ENCODE measurements at places on chromosomes 7 and 10.
A peak's percentile ranks its signal among the peaks of the same experiment; 100 is the strongest.

DNA sequence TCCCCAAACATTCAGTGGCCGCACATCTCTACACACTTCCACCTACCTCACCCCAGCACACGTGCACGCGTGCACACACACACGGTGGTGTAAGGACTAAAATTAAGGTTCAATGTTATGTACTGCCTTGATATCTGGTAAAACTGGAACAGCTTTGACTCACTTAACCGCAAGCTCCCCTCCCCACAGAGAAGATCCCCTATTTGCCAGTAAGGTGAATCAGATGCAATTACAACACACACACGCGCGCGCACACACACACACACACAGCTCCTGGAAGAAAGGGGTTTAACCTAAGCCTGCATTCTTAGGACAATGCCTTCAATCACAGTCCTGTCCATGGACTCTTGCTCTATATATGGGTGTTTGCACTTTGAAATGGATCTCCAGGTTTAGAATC is 25.5 kb upstream of the VPS41 start:
- no peak for DNase-seq

DNA sequence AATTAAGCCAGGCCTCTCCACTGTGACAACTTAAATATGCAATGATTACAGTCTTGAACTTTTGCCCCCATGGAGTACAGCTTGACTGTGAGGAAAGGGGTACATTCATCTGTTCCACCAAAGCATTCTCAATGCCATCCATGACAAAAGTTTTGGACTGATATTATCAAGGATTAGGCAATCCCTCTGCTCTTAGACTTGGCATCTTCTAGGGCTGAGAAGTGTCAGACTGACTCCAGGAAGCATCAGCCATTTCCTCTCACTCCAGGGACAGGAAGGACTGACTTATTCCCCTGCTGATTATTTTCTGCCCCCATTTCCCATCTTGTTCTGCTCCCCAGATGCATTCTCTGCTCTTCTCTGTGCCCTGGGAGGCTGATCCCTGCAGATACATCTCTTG is 69.7 kb downstream of the ZNF365 start:
- DNase-seq: no peak

GRCh38 chr10:59373071-59373470 is 10.7 kb upstream of the FAM13C start:
- DNase-seq: no peak

DNA sequence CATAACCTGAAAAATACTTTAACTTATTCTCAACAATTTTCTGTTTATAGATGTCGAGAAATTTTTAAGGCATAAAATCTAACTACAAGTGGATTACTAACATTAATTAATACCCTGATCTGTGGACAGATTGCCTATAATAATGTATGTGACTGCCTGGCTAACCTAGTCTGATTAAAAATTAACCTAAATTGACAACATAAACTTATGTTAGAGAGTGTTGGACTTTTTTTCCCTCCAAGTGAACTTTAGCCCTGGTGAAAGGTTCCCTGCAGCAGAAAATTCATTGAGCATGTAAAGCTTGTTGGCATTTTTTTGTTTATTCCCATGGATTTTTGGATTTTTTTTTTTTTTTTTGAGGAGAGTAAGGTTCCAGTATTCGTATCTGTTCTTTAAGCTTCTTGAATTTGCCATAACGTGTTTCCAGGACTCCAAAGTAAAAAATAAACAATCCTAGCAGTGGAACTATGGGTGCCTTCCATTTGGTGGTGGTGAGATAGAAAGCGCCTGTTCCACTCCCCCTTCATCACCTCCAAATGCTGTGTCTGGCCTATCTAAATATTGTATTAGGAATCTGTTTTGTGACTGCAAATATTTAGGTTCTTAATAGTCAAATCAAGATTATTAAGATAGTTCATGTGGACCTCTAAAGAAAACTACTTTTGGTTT is 36.1 kb downstream of the NET1 start:
- no peak for DNase-seq

DNA sequence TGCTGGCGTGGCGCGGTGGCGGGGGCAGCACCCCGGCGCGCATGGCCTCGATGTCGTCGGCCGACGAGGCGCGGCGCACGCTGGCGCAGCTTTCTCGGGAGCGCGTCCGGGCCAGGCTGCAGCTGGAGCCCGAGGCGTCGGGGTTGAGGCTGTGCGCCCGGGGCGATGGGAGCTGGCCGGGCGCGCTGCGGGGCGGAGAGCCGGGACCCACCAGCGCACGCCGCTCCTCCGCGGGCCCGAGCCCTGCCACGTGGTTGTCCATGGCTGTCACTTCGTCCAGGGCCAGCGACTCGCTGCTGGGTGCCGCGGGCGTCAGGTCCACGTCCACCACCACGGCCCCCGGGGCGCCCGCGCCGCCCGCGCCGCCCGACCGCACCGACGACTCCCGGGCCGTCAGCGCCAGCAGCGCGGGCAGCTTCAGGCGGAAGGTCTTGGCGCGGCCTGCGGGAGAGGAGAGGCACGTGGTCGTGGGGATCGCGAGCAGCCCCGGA is 20.0 kb downstream of the KCNH2 start:
- DNase-seq: no peak

DNA sequence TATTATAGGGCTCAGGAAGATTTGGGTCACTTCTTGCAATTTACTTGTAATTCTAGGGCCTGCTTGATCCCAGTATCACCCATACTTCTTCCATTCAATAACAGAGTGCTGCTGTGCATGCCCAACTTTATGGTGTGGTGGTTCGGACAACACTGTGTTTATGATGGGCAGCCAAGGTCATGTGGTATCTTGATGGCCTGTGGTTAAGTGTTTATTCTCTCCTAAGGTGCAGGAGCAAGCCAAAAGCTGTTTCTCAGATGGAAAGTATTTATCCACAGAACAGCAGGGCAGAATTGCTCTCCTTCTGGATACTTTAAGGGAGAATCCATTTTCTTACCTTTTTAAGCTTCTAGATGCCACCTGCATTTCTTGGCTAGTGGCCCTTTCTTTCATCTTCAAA is 433.8 kb downstream of the SH2D4B start:
- no peak for DNase-seq

- no peak for DNase-seq
Observed at GRCh38 chr7:1706721-1707613, 36.9 kb downstream of the ELFN1 start.

DNA sequence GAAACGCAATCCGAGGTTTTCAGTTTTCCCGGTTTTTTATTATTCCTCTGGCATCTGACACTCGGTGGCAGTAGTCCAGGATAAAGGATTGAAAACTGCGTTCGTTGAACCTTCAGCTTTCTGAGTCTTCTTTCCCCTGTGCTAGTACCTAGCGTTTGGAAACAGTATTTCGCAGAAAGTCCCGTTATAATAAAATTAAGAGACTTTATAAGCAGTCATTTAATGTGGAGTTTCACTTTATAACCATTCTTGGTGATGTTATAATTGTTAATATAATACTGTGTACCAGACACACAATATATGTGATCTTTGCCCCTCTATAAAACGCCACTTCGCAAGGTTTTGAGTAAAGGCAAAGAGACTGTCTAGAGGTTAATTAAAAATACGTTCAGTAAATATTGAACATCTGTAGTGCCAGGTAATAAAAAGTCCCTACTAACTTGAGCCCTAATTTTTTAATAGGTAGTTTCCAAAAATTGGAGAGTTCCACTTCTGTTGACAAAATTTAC is 874 bp downstream of the CISD1 start:
- no peak for DNase-seq

DNA sequence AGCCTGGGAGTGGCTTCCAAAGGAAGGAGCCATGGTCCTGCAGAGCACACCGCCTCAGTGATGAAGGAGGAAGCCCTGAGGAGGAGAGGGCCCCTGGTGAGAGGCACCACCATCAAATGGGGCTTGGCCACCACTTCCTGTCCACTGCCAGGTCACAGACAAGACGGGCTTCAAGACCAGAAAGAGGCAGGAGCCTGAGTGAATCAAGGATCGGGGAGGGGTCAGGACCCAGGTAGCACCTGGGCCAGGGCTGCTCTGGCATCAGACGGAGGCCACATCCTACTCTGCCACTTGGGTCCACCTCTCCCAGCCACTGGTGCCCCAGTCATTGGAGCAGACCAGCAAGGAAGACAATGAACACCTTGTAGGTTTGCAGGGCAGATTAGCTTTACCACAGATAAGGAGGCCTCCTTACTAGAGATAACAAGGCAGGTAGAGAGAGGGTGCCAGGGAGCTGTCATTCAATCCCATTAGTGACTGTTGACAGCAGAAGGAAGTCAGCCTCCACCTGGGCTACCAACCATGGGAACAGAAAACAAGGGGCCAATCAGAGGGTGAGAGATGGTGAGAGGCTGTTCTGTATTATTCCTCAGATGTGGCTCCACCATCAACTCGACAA is 143.4 kb downstream of the TNS3 start:
- no peak for DNase-seq

GRCh38 chr10:100516847-100517246 is 2.8 kb downstream of the SEC31B start:
- no peak for DNase-seq

DNA sequence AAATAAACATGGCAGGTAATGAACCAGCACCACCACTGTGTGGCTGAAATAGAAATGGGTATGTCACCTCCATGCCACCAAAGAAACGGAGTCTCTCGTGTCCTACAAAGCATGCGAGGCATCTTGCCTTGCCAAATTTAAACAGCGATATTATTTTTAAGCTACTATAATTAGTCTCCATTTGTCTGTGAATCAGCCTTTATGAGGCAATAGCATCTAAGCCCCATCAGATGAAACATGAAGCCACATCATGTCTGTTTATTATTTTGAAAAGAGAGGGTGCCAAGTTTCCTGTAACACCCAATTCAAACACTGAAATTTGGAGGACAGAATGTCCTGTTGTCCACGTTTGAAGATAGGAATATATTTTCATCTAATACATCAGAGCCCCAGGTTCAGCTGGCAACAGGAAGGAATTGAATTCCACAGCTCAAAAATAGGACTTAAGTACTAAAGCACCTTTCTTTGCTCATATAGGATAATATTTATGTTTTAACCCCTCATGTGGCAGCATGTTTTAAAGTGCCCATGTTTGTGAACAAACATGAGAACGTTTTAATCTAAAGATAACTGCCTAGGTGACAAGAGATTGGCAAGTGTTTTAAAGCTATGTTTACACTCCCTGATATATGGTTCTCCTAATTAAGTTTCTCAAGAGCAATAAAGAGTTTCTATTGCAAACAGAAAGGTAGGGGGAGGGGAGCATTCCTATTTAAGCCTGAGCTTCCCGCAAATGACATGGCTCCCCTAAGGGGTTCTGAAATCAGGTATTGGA is 86.8 kb downstream of the SORBS1 start:
- no peak for DNase-seq

- DNase-seq: no peak
Observed at GRCh38 chr7:134669845-134670373, 23.3 kb downstream of the BPGM start.

GRCh38 chr7:20114468-20114867 is 102.7 kb downstream of the MACC1 start:
- DNase-seq: no peak

- no peak for DNase-seq
Observed at GRCh38 chr7:2993868-2994267, 49.8 kb downstream of the CARD11 start.

- no peak for DNase-seq
Observed at GRCh38 chr7:50587737-50588136, 22.5 kb upstream of the DDC start.

- no peak for DNase-seq
Observed at GRCh38 chr7:2934211-2934731, 90.2 kb upstream of the GNA12 start.

- no peak for DNase-seq
Observed at GRCh38 chr7:54166419-54166818, 375.8 kb upstream of the VSTM2A start.

DNA sequence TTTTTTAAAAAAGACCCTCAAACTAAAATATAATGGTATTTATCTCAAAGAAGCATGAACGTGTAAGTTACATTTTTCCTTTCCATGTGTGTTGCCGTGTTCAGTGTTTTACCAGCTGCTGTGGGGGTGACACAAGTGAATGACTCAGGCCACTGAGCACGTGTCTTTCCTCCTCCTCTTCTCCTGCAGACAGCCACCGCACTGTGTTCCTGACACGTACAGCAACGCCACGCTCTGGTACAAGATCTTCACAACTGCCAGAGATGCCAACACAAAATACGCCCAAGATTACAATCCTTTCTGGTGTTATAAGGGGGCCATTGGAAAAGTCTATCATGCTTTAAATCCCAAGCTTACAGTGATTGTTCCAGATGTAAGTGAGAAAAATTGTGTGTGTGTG is 29.7 kb downstream of the TMEM248 start:
- peak; percentile 66 for DNase-seq

DNA sequence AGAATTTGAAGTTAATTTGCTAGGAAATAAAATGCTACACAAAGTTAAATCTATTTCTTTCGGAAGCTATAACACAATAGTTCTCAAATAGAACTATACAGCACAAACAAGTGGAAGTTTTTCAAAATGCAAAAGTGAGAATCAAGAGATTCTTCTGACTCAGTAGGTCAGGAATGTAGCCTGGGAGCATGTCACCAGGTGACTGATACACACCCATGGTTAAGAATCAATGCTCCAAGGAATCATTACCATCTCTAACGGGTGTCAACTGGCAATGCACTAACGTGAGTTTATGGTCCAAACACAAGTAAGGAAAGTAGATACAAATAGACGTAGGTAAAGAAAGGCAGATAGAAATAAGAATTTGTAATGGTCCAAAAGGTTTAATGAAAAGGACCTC is 170.5 kb downstream of the SRPK2 start:
- no peak for DNase-seq

DNA sequence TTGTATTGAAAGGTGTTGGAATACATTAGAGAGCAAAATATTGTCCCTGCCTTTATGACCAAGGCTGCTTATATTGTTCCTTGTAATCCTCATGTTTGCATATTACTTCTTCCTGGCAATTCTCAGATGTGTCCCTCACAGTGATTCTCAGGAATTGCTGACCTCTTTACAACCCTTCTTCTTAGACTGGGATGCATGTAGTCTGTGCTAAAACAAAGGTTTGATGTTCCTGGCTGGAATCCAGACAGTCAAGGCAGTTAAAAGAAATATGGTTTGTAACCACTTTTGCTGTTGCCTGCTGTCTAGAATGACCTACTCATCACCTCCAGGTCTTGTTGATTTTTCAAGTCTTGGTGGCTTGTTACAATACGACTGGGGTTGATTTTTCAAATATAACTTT is 367.6 kb downstream of the HGF start:
- DNase-seq: no peak

GRCh38 chr10:100766693-100767421 is 21.5 kb downstream of the PAX2 start:
- no peak for DNase-seq

All from hypothalamus (tissue), 51 donors.